ENCODE measurements at places on chromosomes 6 and 20. TPM values are rescaled to one million over a fixed set of nuclear protein-coding genes. Genes with fewer than 3 reads are reported as not detected.

The RNF217 gene
- total RNA-seq = 6.9 TPM

The VSTM2L gene
- total RNA-seq = 6.3 TPM

The CASS4 gene
- 0.09 TPM for total RNA-seq

The SRSF12 gene
- total RNA-seq = 0.80 TPM

The ABHD16B gene
- total RNA-seq = not detected

Measured in A549 treated with CpdA at 1 μM for 4 hours (cell line).